ENCODE measurements at places on chromosomes 3 and 15. TPM values are rescaled to one million over a fixed set of nuclear protein-coding genes. Genes with fewer than 3 reads are reported as not detected.
A peak's percentile ranks its signal among the peaks of the same experiment; 100 is the strongest.

GRCh38 chr15:57662091-57662744, 44.3 kb upstream of the POLR2M start:
- peak; percentile 26 for DNase-seq

- no peak for DNase-seq
Measured at GRCh38 chr15:89984421-89985010, 16.6 kb upstream of the ZNF710 start.

GRCh38 chr15:68666120-68666811, 87.5 kb downstream of the CORO2B start:
- DNase-seq, result no peak

GRCh38 chr3:135694142-135694541, 271.4 kb upstream of the PPP2R3A start:
- no peak for DNase-seq

- peak; percentile 69 for DNase-seq
Measured at GRCh38 chr3:129555616-129556357, 12.8 kb downstream of the H1-8 start.

DNA sequence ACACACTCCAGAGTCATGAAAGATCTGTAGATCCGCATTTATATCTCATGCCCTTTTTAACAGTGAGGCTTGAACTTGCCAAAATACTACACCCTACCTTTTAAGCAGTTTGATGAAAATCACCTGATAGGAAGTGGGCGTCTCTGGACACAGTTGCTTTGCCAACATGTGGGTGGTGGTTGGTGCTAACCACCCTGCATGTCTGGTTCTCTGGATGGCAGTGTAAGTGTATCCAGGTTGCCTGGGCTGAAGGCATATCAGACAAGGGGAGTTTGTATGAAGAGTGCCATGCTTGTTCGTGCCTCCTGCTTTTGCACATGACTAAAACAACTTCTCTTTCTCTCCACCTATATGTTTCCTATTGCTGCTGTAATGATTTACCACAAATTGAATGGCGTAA, 159.6 kb downstream of the GHSR start:
- DNase-seq, result no peak

DNA sequence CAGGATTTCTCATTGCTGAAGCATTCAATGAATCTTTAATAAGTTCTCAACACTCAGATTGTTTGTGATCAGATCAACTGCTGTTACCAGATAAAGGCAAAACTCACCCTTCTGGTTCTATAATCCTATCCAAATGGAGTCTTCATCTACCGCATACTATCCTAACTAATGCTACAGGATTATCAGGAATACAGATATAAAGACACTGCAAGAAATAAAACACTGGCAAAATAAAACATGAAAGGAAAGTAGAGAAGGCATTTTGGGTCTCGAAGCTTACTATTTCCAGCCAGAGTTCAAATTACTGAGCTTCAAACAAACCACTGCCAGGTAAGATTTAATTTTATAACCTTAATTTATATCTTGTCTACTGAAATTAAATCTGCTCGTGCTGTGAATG, 524 bp downstream of the CHRM5 start:
- no peak for DNase-seq

- DNase-seq, result no peak
Measured at GRCh38 chr15:89002281-89002761, 85.9 kb upstream of the ABHD2 start.

- no peak for DNase-seq
Measured at GRCh38 chr3:124413989-124414598, 316.2 kb upstream of the UMPS start.

GRCh38 chr3:190621927-190622326, 108.0 kb downstream of the IL1RAP start:
- DNase-seq, result no peak

- no peak for DNase-seq
Measured at GRCh38 chr3:100059472-100059871, 54.8 kb downstream of the FILIP1L start.

GRCh38 chr3:101591071-101591470, 17.1 kb downstream of the PCNP start:
- DNase-seq, result no peak

DNA sequence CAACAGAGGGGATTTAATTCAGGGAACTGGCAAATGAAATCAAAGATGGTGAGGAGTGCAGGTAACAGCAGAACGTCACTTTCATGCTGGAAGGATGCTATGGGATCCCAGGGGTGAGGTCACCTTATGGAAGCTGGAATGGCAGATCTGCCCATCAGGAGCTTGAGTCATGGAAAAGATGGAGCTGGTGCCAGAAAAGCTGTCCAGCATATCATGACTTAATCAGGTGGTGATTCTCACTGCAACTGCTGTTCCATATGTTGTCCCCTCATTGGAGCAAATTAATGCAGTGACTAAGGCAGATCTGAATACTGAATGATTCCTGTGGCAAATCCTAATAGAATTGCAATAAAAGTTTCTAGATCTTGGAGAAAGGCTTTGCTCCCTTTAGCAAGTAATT, 38.4 kb downstream of the HHLA2 start:
- no peak for DNase-seq

Gene APH1B
- total RNA-seq, result 21.8 TPM

Gene MON1A
- total RNA-seq, result 28.3 TPM

Gene TGM5
- total RNA-seq, result not detected

Gene PPP1R2
- 103 TPM for total RNA-seq

Gene LARP6
- total RNA-seq, result 1.0 TPM

Measured in upper lobe of left lung (tissue), 6 donors.